ENCODE measurements at places on chromosomes 7 and 10. TPM values are rescaled to one million over a fixed set of nuclear protein-coding genes. Genes with fewer than 3 reads are reported as not detected.

Gene FZD8
- total RNA-seq: 4.9 TPM

Gene PRPS1L1
- total RNA-seq: not detected

Gene PITRM1
- 85.5 TPM for total RNA-seq

Gene CARD11
- 2.5 TPM for total RNA-seq

Gene GPR158
- total RNA-seq: 0.05 TPM

Gene ICA1
- 1.5 TPM for total RNA-seq

Gene HECW1
- total RNA-seq: 17.2 TPM

Gene PWWP2B
- total RNA-seq: 16.9 TPM

Gene SH3PXD2A
- 1.1 TPM for total RNA-seq

Gene FIGNL1
- total RNA-seq: 15.9 TPM

Gene COX19
- total RNA-seq: 6.0 TPM

Gene C10orf62
- not detected for total RNA-seq

Gene ODAD2
- not detected for total RNA-seq

Gene CALHM1
- not detected for total RNA-seq

Gene TMEM229A
- not detected for total RNA-seq

Gene NXPH1
- total RNA-seq: not detected

Gene SRRM3
- 12.6 TPM for total RNA-seq

Gene EEPD1
- total RNA-seq: 58.0 TPM

Gene VIPR2
- 0.06 TPM for total RNA-seq

All from A549 treated with Hydrocortisone at 1 μM for 4 hours (cell line).